Stimulated activated CD4-positive, alpha-beta T cell treated with anti-CD3 and anti-CD28 coated beads, Interleukin-2, amount 100 ng/mL, for 48 hours (primary cell): ENCODE measurements at places on chromosomes 16 and 17.

DNA sequence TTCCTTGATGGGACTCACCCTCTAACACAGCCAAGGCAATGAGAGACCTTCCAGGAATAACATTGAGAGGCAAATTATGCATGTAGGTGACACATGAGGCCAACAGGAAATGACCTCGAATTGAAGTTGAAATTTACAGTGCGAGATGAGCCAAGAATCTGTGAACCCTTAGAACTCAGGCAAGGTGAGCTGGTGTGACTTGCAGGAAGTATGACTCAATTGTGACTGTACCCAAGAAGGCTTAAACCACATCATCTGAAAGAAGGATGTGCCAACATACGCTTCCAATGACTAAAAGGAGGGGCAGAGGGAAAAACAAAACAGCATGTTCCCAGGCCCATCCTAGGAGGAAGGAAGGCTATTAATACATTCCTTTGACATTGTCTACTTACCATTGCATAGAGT is 44.8 kb downstream of the PITPNC1 start:
- no peak for DNase-seq

- no peak for DNase-seq
Observed at GRCh38 chr17:1232786-1233185, 37.5 kb upstream of the BHLHA9 start.

GRCh38 chr16:75745242-75745641 is 19.0 kb upstream of the CPHXL start:
- no peak for DNase-seq

DNA sequence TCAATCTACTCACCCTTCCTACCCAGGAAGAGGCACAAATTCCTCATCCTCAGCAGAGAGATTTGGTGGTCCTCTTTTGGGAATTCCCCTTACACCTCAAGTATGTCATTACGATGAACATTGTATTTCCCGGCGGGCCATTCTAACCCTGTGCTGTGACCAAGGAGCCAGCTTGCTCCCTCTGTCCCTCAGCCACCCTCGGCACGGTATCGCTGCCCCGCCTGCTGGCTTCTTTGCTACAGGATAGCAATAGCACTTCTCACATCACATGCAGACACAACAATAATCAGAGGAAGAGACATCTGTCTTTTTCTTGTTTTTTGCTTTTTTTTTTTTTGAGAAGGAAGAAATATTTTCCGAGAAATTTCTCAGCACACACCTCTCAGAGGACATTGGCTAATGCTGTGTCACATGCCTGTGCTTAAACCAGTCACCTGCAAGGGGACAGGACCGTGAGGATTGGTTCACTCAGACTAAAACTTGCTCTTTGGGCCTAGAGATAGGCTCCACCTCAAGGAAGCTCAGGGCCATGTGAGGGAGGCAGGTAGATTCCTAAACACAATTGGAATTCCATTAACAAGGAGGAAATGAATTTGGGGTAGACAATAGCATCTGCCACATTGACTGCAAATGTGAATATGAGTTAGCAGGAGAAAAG is 41.2 kb downstream of the TMC5 start:
- no peak for DNase-seq

DNA sequence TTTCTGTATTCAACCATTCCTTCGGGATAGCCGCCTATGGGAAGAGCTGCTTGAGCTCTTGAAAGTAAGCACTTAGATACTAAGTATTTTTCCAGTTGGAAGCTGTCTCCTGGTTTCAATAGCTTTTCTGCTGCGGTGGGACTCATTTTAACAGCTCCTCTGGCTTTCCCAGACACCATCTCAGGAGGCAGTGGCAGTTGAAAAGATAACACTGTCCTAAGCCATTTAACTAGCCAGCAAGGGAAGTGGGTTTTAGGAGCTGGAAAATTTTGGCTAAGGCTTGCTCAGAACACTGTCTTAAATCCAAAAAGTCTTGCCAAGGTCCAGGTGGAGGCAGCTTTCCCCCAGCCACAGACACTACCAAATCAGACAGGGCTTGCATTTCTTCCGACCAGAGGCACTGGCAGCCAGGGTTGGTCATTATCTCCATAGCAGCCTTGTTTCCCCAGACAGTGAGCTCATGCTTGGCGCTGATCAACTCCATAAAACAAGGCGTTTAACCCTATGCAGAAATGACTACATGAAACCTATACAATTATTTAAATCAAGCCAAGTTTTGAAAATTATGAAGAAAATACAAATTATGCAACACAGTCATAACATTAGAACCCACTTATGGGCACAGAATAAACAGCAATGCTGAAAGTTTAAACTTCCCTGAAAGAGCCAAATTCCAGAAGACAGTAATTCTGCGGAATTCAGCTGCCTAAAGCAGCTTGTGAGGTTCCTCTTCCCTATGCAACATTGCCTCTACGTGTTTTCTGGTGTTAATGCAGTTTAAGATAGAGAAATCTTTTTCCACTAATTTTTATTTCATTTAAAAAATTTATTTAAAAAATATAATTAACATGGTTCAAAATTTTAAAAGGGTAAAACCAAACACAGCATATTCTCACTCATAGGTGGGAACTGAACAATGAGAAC is 25.0 kb downstream of the GABARAPL2 start:
- no peak for DNase-seq

- no peak for DNase-seq
Observed at GRCh38 chr17:77092025-77092424, 48.7 kb upstream of the SEC14L1 start.

- DNase-seq: no peak
Observed at GRCh38 chr16:87367529-87367928, 16.0 kb downstream of the FBXO31 start.

DNA sequence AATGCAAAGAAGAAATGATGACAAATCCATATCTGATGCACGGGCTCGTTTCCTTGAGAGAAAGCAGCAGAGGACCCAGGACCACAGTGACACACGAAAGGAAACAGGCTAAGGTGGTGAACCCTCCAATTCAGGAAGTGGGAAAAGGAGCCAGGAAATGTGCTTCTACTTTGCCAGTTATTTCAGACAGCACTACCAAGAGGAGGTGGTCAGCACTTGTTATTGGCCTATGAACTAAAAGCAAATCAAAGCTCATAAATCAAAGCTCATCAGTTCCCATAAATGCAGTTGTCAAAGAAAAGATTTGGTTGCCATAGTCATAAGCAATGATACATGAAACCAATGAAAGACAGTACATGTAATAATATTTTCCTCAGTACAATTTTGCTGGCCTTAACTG is 12.6 kb upstream of the CLTC start:
- no peak for DNase-seq

GRCh38 chr16:48197294-48197693 is 41.5 kb upstream of the ABCC12 start:
- no peak for DNase-seq

- no peak for DNase-seq
Observed at GRCh38 chr16:69302301-69302700, 8.8 kb upstream of the VPS4A start.

DNA sequence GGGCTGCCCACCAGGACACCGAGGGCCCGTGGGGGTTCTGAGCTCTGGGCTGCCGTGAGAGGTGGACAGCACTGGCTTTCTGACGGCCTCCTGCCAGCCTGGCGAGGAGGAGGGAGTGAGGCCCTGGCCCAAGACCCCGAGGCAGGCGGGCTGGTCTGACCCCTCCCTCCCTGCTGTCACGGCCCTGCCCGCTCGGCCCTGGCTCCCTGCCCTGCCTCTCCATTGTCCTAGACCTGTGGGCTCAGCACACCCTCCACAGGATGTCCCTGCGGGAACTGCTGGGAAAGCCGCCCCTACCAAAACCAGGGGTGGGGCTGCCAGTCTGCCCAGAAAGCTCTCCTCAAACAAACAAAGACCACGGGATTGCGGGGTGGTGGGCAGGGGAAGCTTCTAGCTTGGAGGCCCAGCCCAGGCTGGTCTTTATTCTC is 20.7 kb downstream of the SPNS2 start:
- DNase-seq: no peak

DNA sequence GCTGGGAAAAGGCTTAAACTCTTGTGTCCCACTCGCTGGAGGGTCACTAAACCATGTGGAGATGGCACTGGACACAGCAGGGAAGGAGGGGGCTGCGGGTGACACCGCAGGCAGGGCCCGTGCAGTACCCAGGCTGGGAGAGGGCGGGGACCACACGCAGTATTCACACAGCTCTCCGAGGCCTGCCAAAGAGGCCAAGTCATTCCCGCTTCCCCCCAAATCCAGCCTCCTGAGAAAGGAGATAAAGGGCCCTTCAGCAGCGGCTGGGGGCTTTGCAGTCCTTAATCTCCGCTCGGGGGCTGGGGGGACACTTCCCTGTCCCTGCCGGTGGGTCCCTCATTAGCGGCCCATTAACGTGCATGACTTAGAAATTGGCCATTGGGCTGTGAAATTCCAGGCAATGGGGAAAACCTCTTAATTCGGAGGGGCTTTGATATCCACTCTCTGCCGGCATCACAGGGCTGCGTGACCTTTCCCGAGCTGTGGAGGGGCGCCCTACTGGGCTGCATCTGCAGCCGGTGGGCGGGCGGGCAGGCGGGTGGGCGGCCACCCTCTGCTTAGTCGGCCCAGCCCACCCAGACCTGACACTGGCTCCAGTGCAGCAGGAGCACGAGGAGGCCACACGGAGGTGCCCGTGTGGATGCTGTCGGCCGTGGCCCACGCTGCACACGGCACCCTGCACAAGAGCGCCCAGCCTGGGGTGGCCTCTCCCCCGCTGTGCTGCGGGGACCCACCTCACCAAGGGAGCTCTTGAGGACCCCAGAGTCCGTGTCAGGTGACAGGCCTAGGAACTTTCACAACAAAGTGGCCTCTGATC is 2.6 kb upstream of the SLC38A8 start:
- no peak for DNase-seq

DNA sequence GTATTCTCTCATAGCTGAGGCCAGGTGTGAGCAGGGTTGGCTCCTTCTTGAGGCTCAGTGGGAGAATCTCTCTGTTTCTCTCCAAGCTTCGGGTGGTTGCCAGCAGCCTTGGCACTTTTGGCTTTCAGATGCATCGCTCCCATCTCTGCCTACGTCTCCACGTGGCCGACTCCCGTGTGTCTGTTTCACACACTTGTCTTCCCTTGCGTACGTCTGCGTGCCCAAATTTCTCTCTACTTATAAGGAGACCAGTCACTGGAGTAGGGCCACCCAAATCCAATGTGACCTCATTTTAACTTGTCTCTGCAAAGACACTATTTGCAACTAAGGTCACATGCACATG is 14.7 kb downstream of the OSBPL7 start:
- DNase-seq: no peak

DNA sequence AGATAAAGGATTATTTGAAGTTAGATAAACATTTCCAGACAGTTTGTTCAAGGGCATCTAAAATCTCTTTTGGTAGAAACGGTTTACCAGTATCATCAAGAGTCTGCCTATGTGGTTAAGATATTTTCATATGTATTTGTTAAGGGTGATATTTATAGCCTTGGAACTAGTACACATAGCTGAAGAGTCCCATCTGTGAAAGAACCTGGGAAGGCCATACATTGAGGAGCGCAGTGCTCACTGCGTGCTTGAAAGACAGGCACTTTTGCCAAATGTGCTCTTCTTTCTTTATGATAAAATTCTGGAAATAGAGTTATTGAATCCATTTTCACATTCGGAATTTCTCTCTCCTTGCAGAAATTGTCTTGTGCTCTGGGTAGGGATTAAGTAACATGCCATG is 7.7 kb downstream of the IGSF6 start:
- DNase-seq: no peak

- DNase-seq: no peak
Observed at GRCh38 chr16:49952386-49952785, 72.6 kb upstream of the CNEP1R1 start.

DNA sequence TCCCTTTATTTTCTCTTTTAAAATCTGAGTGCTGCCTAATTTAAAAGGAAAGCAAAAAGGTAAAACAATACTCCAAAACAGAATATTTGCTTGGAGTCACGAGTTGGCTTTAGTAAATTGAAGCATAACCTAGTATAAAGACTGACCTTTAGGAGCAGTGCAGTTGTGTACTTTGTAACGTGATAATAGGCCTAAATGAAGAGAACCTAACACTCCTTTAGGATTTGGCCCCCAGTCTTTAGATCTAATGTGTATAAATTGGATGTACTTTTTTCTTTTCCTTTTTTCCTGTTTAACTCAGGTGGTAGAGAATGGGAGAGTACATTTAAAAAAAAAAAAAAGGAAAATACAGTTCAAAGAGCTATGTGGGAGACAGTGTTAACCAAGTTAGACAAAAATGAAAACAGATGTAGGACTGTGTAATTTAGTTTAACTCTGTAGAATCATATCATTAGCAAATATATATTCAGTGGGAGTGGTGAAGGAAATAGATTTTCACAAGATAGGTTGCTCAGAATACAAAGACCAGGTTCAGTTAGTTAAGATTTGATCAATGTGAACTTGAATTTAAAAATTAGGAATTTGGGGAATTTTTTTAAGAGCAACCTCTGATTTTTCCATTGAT is 16.8 kb downstream of the CPD start:
- DNase-seq: no peak

DNA sequence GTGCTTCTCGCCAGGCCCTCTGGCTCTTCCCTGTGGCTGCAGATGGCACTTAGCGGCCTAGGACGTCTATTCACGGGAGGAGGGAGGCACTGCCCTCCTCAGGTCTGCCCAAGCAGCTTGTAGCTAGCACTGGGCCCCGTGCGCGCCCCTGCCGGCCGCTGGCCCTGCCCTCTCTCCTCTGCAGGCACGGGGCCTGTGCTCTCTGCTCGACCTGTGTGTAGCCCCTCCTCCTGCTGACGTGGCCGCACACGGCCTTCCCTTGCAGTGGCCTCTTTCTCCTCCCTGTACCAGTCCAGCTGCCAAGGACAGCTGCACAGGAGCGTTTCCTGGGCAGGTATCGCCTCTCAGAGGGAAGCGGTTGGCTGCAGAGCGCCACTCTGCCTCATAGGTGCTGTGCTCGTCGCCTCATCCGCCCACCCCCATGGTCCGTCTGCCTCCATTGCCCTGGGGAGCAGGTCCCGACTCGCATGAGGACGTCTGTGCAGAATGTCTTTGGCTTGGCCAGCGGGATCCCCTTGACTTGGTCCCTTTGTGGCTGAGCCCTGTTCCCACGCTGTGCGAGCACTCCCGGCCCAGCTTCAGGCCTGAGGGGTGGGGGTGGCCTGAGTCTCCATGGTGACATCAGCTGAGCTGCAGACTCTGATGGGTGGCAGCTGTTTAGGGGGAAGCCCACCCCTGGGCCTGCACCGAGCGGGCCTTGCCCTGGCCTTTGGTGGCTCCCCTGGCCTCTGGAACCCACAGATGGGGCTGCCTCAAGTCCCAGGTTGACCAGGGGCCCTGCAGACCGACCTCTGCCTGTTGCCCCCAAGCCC is 34.6 kb downstream of the TSC2 start:
- DNase-seq: no peak

GRCh38 chr17:27463235-27463677 is 7.0 kb downstream of the KSR1 start:
- no peak for DNase-seq

GRCh38 chr17:82602487-82602886 is 45.8 kb downstream of the WDR45B start:
- DNase-seq: no peak

GRCh38 chr16:572865-573650 is 3.3 kb downstream of the PIGQ start:
- DNase-seq: no peak

DNA sequence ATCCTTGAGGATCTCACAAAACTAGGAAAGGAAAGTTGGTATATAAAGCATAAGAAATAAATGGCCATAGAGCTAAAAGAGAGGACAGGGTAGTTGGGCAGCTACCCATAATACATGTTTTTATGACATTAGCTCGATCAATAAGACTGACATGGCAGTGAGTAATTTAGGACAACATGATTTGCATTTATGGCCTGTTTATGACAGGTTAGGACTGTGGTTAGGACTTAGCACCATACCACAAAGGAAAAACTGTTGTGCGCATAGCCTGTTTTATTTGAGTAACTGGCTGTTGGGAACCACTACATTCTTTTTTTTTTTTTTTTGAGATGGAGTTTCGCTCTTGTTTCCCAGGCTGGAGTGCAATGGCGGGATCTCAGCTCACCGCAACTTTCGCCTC is 18.0 kb upstream of the TRIM37 start:
- no peak for DNase-seq
